ENCODE measurements at places on chromosomes 5 and 9.

DNA sequence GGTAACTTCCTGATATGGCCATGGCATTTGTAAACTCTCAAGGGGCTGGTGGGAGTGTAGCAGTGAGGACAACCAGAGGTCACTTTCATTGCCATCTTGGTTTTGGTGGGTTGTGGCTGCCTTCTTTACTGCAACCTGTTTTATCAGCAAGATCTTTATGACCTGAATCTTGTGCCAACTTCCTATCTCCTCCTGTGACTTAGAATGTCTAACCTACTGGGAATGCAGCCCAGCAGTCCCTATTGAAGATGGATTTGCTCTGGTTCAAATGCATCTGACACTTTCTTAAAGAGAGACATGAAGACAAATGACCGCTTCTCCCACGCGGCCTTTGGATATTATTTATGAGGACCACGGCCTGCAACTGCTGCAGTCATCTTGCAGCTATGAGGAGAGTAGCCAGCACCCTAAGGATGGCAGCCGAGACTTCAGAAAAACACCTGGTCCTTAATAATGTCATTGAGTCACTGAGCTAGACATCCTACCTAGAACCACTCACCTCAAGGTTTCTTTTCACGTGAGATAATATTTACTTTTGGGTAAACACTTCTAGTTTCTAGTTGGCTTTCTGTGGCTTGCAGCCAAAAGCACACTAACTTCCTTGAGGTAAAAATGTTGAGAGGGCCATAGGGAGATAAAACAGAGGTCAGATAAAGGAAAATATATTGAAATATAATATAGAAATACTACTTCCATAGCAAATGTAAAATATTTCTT is 28.2 kb downstream of the CETN3 start:
- DNase-seq = no peak

DNA sequence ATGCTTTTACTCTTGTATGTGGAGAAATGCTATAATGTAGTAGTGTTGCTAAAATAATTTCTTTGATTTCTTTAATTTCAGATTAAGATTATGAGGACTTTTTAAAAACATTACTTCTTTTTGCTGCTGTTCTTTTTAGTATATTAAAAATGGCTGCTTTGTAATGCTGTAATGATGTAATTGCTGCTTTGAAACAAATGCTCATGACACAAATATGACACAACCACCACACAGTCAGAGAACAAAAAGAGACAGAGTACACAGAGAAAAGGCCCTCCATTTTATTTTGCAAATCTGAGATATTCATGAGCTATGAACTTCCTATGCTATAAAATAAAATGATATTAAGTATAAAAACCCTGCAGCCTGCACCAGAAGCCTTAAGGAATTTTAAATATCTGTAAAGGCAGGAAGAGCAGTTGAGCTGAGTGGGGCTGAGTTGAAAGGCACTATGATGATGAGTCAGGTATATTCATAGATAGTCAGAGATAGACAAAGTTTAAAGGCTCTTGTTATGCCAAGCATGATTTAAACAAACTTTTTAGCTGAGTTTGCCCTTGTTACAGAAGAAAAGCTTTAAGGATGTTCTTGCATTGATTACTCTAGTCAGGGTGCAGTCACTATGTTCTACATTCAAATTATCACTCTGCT is 5.1 kb upstream of the POU5F2 start:
- DNase-seq = no peak

DNA sequence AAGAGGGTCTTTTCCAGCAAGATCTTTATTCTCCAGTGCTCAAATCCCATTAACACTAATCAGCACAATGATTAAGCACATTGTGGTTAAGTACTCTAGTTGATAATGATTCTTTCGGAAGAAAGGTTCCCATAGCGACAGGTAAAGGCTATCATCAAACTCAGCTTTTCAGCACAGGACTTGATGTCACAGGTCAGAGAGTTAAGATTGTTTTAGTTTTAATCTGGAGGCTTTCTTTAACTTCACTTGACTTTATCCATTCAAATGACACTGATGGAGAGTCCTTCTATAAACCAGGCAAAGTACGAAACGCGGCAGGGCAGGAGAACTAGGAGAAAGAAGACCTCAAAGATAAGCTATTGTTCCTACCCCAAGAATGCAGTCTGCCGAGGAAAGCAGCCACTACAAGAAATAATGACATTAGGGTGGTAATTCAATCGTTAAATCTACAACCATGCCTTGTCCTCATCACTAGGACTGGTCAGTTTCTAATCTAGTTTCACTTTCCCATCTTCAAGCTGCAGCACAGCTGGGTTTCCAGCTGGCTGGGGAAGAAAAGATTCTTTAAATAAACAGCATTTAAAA is 4.6 kb downstream of the NRG2 start:
- DNase-seq = no peak

GRCh38 chr5:139116100-139116655 is 82.0 kb downstream of the SIL1 start:
- no peak for DNase-seq

GRCh38 chr9:80158131-80158530 is 586.4 kb downstream of the TLE4 start:
- DNase-seq = no peak

DNA sequence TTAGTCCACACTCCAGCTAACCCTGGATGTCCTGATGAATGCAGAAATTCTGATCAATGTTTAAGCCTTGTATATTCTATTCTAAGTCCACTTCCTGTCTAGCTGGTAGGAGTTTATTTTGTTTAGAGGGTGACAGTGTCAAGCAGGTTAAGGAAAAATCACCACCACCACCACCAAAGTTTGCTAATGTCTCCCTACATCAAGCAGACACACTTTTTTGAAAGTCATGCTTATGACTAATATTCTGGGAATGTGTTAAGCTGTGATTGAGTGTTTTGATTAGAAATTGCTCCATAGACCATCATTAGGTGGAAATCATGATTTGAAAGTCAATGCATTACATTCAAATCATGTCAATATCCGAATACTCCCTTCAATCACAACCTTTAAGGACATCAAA is 1530.1 kb downstream of the MAT2B start:
- no peak for DNase-seq

GRCh38 chr5:103259705-103260355 is 1.3 kb downstream of the MACIR start:
- no peak for DNase-seq

Data from AG09309 (cell line).